HTR-8/SVneo (cell line): ENCODE measurements at places on chromosomes 13 and 19.

DNA sequence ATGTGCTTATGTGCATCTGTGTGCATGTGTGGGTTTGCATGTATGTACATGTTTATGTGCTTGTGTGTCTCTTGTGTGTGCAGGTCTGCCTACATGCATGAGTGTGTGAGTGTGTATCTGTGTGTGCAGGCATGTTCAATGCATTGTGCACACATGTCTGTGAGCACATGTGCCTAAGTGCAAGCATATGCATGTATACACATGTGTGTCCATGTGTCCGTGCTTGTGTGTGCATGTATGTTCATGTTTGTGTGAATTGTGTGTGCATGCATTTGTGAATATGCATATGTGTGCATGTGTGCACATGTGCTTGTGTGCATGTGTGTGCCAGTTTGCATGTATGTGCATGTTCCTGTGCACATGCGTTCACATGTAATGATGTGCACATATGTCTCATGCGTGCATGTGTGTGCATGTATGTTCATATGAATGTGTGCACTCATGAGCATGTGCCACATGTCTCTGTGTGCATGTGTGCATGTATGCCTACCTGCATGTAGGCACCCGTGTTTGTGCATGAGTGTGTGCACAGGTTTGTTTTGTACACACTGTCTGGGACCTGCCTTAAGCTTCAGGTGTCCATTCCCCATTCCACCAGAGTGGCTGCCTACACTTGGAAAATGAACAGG is 32.1 kb upstream of the PTPRS start:
- DNase-seq, result no peak

- no peak for DNase-seq
Observed at GRCh38 chr19:1288833-1289685, 3.4 kb downstream of the EFNA2 start.

- DNase-seq, result no peak
Observed at GRCh38 chr13:21796775-21797514, 126.1 kb downstream of the FGF9 start.

DNA sequence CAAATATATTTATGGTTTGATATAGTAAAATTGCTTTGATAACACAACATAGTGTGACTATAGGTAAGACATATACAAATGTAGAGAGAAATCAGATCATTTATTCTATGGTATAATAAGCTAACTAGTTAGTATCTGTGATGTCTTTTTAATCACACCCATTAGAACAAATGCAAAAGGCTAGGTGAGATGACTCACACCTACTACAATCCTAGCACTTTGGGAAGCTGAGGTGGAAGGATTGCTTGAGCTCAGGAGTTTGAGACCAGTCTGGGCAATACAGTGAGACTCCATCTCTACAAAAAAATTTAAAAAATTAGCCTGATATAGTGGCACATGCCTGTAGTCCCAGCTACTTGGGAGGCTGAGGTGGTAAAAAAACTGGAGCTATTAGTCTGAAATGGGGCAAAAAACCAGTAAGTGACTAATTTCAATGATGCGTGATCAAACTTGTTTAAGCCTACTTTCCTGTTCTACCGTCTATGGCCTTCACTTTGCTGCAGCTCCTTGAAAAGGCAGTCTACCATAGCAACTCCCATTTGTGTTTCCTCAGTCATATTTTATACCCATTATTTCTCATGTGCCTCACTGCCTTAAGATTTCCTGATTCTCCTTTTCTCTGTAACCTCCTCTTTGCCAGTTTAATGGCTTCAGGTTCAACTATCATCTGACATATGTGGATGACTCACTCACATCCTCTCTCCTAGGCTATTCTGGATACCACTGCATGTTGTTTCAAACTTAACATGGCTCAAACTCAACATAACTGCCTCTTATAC is 12.5 kb downstream of the ALG5 start:
- DNase-seq, result no peak

- DNase-seq, result no peak
Observed at GRCh38 chr19:5136073-5136855, 167.4 kb downstream of the KDM4B start.

- DNase-seq, result no peak
Observed at GRCh38 chr13:91331047-91331915, 16.2 kb upstream of the MIR17HG start.

DNA sequence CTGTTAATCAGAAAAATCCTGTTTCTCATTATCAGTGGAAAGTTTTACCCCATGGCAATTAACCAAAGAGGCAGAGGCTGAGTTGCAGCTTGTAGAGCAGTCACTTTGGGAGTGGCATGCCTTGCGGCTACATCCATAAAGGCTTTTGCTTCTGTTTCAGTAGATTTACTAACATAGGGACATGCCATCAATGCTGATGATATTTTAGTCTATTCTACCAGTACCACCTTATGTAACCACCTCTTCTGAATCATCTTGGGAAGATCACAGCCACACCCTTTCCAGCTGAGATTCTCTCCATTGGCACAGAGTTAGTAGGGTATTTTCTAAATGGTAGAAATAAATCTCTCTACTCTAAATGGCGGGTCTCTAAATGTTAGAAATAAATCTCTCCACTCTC is 37.5 kb downstream of the POSTN start:
- no peak for DNase-seq

GRCh38 chr19:7718668-7719067 is 13.2 kb downstream of the CLEC4G start:
- no peak for DNase-seq

DNA sequence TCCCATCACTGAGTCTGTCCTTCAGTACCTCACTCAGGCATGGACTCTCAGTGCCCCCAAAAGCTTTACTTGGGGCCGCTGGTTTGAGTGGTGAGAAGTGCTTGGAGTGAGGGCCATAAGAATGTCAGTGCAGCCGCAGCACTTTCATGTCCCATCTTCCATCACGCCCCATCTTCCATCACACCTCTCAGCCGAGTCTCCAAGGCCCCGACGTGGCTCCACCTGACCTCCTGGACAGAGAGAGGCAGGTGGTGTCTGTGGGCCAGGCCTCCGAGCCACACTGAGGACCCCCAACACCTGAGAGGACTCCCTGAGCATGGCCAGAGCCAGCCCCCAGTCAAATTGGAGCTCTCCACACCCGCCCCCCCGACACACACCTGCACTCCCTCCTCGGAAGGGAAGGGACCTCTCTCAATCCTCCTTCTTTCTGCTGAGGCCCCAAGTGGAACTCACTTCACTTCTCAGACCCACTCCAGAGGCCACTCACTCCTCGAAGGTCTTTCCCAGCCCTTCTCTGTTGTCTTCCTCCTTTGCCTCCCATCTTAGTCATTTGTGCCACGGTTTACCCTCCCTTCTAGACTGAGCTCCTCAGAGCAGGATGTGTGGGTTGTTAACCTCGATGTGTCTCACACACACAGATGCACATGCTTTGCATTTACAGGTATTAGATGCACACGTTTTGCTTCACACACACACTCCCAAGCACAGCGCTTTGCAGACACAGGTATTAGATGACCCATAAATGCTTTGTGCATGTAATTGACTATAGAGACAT is 65.7 kb upstream of the ATP12A start:
- no peak for DNase-seq

- no peak for DNase-seq
Observed at GRCh38 chr13:44906713-44907112, 82.6 kb downstream of the NUFIP1 start.

DNA sequence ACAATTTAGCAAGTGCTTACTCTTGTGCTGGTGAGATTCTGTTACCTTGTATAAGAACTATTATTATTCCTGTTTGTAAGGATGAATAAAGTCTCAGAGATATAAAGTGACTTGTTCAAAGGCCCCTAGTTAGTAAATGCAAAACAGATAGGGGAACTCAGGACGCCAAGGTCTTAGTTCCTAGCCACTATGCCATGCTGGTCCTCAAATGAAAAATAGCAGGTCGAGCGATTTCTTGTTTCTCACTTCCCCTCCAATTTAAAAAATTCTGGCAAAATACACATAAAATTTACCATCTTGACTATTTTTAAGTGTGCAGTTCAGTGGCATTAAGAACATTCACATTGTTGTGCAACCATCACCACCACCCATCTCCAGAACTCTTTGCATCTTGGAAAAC is 1.1 kb downstream of the TECR start:
- DNase-seq, result no peak

GRCh38 chr13:99542788-99543406 is 41.6 kb downstream of the TM9SF2 start:
- no peak for DNase-seq

DNA sequence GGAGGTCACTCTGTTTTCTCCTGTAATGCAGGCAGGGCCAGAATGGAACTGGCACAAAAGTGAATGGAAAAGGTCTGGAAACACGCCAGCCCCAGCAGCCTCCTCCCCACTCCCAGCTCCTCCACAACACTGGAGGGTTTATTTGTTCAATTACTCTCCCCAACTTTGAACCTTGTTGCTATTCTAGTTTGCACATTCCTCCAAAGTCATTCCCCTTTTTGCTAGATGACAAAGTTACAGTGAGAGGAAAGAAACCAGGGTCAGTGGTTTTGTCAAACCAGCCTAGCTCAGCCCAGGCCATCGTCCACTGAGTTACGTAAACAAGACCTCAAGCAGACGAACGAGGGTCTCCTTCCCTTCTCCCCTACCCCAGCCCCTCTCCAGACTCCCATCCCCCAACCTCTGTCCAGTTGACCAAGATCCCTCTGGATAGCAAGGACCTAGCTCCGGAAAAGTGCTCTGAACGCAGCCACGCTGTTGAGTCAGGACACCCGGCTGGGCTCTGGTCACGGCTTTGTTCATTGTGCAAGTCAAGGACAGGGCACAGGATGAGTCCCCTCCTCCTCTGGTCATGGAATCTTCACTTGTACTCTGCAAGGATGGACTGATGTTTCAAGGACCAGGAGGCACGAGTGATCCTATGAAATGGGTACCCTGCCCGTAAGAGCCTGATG is 180.0 kb downstream of the USP12 start:
- no peak for DNase-seq

- DNase-seq, result no peak
Observed at GRCh38 chr19:27794494-27795042, 1418.4 kb downstream of the UQCRFS1 start.

DNA sequence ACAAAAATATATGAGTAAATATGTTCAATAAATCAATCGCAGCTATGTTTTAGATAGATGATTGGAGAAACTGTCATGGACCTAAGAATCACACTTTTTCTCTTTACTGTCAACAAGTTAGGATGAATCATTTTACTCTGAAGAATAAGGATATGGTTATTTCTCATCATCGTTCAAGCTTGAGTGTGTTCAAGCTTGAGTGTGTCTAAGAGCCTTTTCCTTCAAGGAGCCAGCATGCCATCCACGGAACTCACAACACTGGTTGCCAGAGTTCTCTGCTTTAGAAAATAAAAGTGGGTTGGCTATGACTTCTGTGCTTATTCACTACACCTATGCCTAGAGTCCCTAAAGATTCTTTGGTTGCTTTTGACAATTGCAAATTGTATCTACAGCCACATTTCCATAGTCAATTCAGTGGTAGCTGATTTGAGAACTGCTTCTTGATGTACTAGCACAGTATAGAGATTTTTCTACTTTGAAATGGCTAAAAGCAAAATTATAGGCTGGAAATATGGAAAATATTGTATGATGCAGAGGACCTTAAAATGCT is 58.1 kb upstream of the SCEL start:
- no peak for DNase-seq

GRCh38 chr19:55390461-55390880 is 4.7 kb downstream of the RPL28 start:
- DNase-seq, result no peak

GRCh38 chr19:41479757-41480191 is 36.8 kb downstream of the ERICH4 start:
- DNase-seq, result no peak

- no peak for DNase-seq
Observed at GRCh38 chr19:42189133-42189532, 28.3 kb downstream of the DEDD2 start.

GRCh38 chr13:59962343-59962742 is 201.4 kb downstream of the DIAPH3 start:
- DNase-seq, result no peak

DNA sequence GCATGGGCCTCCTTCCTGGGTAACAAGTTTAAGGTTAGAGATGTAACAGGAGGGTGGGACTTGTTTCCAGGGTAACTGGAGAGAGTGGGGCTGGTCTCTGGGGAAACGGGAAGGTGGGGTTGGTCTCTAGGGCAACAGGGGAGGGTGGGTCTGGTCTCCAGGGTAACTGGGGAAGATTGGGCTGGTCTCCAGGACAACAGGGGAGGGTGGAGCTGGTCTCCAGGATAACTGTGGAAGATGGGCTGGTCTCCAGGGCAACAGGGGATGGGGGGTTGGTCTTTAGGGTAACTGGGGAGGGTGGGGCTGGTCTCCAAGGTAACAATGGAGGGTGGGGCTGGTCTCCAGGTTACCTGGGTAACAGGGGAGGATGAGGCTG is 36.5 kb downstream of the SPTBN4 start:
- no peak for DNase-seq

DNA sequence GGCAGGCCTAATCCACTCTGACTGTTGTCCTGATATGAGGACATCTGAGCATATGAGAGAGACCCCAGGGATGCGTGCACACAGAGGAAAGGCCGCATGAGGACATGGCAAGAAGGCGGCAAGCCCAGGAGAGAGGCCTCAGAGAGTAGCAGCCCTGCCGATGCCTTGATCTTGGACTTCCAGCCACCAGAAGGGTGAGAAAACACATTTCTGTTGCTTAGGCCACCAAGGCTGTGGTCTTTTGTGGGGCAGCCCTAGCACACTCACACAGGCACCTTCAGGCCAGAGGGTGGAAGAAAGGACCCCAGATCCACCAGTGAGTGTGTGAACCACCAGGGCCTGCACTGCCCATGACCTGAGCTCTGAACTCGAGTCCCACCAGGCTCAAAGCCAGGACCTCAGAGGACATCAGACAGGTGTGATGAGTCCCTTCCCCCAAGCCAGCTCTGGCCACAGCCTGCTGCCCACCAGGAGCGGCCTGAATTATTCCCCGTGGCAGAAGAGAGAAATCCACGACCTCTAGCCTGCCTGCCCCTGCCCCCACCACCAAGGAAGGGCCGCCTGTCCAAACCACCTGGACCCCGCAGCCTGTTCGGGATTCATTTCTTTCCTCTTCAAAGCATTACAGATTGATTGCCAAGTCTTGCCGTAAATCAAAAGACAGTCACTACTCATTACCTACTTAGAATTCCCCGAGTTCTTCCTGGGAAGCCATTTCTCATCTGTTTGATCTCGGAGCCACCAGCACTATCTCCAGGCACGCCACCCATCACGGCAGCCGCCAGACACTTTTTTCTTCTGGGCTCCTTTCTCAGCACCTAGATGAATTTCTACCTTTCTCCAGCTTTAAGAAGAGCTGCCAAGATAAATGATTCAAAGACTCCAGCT is 72.2 kb downstream of the CEBPG start:
- no peak for DNase-seq

GRCh38 chr19:402786-403185 is 6.2 kb downstream of the C2CD4C start:
- no peak for DNase-seq
